Activated T-cell treated with anti-CD3 and anti-CD28 coated beads for 1 hour (primary cell): ENCODE measurements at places on chromosomes 5 and 9.

DNA sequence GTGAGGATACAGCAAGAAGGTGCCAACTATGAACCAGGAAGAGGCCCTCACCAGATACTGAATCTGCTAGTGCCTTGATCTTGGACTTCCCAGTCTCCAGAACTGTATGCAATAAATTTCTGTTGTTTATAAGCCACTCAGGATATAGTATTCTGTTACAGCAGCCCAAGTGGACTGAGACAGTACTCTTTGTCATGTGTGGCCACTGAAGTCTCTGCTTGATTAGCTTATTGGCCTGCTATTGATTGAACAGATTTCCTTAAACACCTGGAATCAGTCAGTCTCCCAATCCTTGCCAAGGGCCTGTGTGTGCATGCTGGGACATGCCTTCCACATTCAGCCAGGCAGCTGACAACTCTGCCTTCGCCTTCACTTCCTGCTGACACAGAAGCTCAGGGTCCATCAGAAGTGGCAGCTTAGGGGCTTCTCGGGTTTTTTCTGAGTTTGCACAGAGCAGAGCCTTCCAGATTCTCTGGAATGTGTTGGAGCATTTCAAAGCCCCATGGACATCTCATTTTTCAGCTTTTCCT lies 13.7 kb upstream of the ROR2 start:
- DNase-seq: no peak

DNA sequence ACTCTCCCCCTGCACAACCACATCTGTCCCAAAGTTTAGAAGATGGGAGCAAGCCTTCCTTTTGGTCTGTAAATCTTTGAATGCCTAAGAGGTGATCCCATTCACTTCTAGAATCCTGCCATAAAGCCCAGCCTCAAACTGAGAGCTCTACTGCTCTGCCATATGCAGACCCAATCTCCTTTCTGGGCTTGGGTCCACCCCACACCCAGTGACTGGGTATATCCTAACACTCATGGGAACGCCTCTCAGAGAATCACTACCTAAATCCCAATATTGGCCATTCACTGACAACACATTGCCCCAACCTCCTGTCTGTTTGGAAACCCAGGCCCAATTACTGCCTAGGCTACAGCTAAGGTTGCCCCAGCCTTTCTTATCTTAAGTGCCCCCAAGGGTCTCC lies 90.7 kb downstream of the MAMDC2 start:
- DNase-seq: no peak

- DNase-seq: no peak
Measured at GRCh38 chr5:100771181-100771580, 131.9 kb downstream of the ST8SIA4 start.

- no peak for DNase-seq
Measured at GRCh38 chr5:178394074-178394473, 161.5 kb upstream of the PHYKPL start.

DNA sequence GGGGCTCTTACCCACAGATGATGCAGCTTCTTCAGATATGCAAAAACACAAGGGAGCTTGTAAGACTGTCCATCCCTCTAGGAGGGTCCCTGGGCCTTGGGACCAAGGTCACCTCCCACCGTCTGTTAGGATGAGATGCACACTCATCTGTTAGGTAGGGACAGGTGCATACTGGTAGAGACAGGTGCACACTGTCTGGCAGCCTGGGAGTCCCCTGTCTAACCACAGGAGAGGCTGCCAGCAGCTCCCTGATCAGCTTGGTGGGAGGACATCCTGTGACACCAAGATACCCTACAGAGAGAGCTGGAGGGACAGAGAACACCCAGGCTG lies 13.2 kb downstream of the TSPAN17 start:
- no peak for DNase-seq

- no peak for DNase-seq
Measured at GRCh38 chr5:146388386-146388785, 49.7 kb downstream of the POU4F3 start.

DNA sequence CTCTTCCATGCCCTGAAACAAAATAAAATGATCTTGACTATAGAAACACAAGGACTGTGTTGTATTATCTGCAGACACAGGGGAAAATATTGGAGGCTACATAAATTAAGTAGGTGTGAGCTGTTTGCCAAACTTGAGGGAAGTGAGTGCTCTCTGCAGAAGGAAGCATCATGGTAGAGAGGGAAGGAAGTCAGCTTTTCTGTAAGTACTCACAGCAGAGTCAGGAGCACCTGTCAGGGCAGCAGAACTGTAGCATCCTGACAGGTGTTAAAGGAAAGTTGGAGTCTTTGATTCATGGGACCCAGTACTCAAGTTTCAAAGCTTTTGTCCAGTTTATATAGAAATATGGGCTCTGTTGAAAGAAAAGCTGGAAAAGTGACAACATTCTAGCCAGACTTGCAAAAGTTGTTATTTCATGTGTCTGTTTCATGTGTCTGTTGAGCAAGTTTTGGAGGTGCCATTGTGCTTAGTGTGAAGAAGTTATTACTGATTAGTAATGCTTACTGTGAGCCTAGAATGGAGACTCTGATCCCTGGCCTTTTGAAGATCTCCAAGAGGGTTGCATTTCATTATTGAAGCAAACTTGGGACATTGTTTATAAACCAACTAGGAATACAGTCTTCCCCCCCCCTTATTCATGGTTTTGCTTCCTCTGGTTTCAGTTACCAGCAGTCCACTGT lies 194.7 kb downstream of the SPATA31D1 start:
- no peak for DNase-seq

GRCh38 chr5:173155912-173156311 lies 11.6 kb downstream of the BNIP1 start:
- no peak for DNase-seq

GRCh38 chr5:85760519-85760918 lies 857.2 kb upstream of the COX7C start:
- no peak for DNase-seq

DNA sequence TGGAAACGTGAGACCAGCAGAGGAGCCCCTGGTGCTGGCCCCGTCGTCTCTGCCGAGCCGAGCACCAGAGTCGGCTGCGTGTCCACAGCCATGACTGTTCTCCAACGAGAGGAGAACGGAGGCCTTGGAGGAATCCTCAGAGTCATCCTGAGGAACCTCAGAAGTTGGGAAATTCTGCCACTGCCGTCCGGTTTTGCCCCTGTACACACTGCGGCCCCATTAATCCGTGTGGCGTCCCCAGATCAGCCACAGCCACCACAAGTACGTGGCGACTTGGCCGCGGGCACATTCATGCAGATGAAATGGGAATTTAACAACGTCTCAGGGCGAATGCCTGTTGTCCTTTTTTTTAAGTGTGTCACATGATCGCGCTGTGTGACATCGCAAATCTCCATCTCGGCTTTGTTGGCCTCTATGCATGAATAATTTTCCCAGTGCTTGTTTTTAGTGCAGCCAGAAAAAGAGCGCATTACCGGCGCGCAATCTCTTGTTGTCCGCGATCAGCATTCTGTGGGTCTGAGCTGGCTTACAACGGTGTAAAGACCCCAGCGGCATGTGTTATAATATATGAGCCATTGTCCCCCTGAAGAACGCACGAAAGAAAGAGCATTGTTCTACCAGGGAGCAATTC lies 323.0 kb upstream of the IRX4 start:
- no peak for DNase-seq

- no peak for DNase-seq
Measured at GRCh38 chr5:104526866-104527265, 964.3 kb upstream of the NUDT12 start.

- peak; percentile 18 for DNase-seq
Measured at GRCh38 chr5:142977363-142978051, 207.3 kb downstream of the ARHGAP26 start.

DNA sequence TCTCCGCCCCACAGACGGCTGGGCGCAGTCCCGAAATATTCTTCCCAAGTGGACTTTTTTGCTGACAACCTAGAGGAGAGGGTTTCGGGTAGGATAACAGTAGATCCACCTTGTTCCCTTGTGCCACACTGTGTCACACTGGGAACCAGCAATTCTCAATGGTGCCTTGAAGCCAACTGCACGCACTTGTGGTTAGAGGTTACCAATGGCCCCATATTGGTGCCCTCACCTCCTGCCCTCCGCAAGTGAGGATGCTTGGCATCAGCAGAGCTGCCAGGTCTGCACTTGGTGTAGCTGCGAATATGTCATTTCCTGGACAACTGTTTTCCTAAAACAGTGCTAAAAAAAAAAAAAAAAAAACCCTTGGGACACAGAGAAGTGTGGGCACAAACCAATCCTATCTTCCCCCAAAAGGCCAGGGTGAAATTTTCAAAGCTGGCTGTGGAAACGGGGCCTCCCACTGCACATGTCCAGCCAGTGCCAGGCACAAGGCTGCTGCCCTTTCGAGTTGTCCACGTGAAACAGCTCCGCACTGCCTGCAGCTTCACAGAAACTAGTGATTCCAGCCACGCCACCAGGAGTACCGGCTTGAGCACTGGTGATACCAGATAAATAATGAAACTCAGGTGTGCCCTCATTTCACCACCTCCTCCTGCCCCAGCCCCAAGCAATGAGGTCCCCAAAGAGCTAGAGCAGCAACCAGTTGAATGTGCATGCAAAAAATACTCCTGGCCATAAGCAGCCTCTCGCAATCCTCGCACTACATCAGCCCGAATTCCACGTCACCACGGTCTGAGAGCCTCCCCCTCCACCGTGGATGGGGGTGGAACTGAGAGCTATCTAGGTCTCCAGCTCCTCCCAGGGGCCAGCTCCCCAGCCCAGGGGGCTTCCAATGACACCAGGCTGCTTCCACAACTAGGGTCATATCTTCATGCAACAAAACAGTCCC lies 51.2 kb downstream of the USP20 start:
- DNase-seq: no peak

GRCh38 chr9:87873607-87874303 lies 8.9 kb upstream of the SPATA31E1 start:
- DNase-seq: no peak

- DNase-seq: no peak
Measured at GRCh38 chr5:65172486-65173129, 309.1 kb downstream of the ADAMTS6 start.

DNA sequence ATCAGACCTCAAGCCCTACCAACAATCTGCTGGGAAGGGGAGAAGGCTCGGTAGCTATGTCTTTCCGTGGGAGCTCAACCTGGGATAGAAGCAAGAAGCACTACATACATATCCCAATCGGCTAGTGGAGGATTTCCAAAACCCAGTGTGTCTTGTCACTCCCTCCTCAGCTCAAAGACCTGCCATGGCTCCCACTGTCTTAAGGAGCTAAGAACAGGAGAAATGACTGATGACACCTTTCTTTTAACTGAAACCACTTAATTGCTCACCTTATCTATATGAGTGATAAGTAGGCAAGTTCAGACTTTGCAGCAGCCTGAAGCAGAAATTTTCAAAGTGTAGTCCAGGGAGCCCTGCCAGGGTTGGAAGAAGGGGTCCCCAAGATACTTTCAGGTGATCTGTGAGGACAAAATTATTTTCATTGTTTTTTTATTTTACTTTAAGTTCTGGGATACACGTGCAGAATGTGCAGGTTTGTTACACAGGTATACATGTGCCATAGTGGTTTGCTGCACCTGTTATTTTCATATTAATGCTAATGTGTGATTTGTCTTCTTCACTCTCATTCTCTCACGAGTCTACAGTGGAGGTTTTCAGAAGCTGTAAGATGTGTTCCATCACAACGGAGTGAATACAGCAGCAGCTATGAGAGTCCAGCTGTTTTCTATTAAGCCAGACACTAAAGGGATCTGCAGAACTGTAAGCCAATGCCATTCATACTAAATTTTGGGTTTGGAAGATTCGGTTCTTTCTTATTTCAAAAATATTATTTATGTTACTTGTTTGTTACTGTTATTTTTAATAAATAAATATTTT lies 41.4 kb downstream of the PAX5 start:
- DNase-seq: no peak

- no peak for DNase-seq
Measured at GRCh38 chr9:13555989-13556500, 276.6 kb upstream of the MPDZ start.

GRCh38 chr5:173699966-173700365 lies 83.5 kb upstream of the BOD1 start:
- DNase-seq: no peak

DNA sequence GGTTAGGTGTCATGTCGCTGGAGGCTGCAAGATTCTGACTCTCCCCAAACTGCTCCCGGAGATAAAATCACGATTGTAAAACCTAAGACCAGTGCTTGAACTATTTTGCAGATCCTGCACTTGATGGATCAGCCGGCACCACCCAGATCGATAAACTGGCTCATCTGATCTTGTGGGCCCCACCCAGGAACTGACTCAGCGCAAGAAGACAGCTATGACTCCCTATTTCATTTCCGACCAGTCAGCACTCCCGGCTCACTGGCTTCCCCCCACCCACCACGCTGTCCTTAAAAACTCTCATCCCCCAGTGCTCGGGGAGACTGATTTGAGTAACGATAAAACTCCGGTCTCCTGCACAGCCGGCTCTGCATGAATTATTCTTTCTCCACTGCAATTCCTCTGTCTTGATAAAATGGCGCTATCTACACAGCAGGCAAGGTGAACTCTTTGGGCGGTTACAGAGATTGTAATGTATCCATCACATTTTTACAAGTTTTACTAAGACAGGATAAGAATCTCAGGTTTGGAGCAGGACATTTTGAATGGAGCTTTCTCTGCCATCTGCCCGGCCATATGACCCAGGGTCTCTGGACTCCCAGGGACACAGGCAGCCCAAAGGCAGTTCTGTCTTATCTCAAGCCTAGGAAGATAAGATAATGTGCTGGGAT lies 10.6 kb upstream of the PPP1R26 start:
- DNase-seq: no peak

DNA sequence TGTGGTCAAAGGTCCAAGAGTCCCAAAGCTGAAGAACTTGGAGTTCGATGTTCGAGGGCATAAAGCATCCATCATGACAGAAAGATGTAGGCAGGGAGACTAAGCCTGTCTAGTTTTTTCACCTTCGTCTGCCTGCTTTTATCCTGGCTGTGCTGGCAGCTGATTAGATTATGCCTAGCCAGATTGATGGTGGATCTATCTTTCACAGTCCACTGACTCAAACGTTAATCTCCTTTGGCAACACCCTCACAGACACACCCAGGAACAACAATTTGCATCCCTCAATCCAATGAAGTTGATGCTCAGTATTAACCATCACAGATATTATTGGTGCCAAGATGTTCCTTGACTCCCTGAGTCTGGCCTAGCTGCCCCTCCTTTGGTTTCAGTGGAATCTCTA lies 530.8 kb upstream of the CLINT1 start:
- no peak for DNase-seq

- no peak for DNase-seq
Measured at GRCh38 chr5:127053049-127053448, 20.3 kb downstream of the C5orf63 start.

GRCh38 chr5:53714667-53715010 lies 154.2 kb downstream of the NDUFS4 start:
- DNase-seq: no peak

DNA sequence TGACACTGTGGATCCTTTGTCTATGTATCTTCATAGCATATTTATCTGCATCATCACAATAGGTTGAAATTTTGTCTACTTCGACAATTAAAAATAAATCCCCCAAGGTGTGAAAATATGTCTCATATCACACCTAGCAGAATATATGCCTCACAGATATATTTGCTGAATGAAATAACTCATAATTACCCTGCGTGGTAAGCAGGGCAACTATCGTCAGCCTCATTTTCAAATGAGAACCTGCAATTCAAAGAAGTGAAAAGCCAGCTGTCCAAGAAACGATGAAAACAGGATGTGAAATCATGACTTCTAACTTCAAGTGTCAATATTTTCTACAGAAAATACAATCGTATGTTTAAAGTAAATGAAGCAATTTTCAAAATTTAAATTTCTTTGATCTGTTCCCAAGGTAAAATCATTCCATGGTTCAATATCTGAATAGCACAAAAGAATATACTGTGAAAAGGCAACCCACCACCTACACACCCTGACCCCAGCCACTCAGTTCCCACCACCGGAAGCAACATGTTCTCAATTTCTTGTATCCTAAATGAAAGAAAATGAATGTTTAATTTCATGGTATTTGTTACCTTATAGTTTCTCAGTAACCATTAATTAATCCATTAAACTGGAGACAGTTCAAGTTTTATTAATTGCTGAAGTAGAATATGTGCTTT lies 57.1 kb downstream of the TBCA start:
- DNase-seq: no peak
